ENCODE measurements at places on chromosomes 5 and 9.
A peak's percentile ranks its signal among the peaks of the same experiment; 100 is the strongest.

GRCh38 chr9:33256236-33256635, 8.3 kb downstream of the BAG1 start:
- no peak for DNase-seq

- peak; percentile 70 for DNase-seq
Measured at GRCh38 chr9:92191801-92192200, 76.6 kb upstream of the SPTLC1 start.

DNA sequence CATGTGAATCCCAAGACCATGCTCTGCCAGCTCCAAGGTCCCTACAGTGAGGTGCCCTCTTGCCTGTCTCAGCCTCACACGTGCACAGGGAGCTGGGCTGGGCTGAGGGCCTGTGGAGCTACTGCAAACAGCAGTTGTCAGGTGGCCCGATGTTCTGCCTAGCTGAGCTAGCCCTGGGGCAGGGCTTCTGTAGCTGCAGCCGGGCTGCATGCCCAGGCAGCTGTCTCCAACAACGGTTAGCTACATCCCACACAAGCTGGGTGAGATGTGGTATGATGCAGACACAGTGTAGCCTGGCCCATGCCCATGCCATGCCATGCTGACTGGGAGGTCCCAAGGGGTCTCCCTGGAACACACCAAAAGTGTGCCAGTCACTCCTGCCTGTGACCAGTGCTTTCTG, 62.0 kb downstream of the MACROH2A1 start:
- DNase-seq = no peak

GRCh38 chr5:66945389-66946349, 250.9 kb downstream of the CD180 start:
- no peak for DNase-seq

DNA sequence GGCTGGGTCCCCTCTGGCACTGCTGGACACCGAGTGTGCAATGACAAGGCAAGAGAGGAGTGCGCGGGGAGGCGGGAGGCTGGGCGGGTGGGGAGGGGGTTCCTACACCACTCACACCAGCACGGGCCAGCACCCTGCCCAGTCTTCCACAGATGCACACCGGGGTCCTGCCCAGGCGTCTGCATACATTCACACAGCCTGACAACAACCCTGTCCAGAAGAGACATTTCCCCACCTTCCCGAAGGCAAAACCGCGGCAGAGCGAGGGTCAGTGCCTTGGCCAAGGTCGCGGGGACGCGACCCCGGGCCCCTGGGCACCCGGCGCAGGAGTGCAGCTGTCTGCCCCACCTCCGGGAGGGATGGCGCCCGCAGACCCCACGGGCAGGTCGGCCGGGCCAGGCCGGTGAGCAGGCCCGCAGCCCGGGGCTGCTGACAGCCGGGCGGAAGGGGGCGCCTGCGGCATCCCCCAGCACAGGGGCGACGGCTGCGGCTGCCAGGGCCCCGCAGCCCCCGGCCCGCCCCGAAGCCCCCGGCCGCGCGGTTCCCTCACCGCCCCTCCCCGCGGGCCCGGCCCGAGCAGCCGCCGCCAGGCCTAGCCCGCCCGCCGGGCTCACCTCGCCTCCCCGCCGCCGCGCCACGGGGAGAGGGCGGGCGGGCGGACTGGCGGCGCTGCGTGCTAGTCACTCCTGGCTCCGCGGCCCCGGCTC, 496 bp downstream of the MAPK9 start:
- peak; percentile 32 for DNase-seq

DNA sequence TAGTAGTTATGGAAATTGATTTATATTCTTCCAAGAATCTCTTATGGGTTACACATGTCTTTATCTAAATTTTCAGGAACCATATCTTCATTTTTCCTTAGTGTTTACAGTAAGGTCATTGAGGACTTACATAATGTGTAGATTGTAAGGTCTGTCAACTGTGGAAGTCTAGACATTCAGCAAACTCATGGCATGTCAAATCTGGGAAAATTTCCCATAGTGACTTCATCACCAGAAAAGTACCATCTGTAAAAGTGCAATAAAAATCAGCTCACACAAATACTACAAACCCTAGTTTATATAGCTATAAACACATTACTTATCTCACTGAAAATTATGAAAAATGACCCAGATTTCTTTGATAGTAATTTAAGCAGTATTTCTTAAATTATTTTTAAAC, 419.4 kb downstream of the MTRR start:
- no peak for DNase-seq

GRCh38 chr5:37494756-37495155, 115.6 kb downstream of the WDR70 start:
- peak; percentile 55 for DNase-seq

DNA sequence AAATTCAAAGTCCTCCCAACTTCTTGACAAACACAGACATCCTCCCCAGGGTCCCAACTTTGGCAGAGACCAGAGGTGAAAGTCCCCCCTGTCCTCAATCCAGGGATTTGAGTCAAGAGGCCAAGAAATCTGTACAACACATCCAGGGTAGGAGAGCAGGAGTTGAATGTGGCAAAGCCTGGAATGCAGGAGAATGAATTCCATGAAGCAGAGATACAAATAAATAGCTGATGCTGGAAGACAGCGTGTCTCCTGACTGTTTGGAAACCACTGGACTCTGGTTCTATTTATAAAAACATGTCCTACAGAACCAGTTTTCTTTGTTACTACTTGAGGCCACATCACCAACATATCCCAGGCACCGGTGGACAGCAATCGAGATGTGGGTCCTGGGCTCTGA, 43.7 kb upstream of the SLIT3 start:
- peak; percentile 69 for DNase-seq

- DNase-seq = no peak
Measured at GRCh38 chr9:33129251-33129885, 37.8 kb downstream of the B4GALT1 start.

- no peak for DNase-seq
Measured at GRCh38 chr5:159910207-159910842, 6.0 kb upstream of the ADRA1B start.

- peak; percentile 7 for DNase-seq
Measured at GRCh38 chr5:79416499-79416898, 97.4 kb downstream of the HOMER1 start.

DNA sequence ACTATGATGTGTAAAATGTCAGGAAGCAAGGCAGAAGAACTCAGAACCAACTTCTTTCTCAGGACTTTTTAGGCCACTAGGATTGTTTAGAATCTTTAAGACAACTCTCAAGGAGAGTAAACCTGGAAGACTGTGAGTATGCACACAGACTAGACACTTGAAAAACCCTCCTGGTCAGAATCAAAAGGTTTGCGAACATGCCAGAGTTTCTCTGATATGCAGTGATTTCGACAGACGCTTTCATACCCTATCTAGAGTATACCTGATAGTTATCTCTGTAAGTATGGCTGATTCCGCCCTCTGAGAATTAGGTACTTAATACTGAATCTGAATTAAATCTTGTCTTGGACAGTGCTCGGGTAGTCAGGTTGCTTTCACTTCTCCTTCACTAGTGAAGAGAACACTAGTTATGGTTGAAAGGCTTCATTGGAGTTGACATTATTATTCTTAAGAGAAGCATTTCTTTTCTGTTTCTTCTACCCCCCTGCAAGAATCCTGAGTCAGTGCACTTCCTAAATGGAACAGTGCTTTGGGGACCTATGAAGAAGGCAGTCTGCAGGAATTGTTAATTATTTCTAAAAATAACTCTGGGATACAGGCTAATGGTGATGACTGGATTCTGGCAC, 158.1 kb downstream of the HACD4 start:
- peak; percentile 93 for DNase-seq

DNA sequence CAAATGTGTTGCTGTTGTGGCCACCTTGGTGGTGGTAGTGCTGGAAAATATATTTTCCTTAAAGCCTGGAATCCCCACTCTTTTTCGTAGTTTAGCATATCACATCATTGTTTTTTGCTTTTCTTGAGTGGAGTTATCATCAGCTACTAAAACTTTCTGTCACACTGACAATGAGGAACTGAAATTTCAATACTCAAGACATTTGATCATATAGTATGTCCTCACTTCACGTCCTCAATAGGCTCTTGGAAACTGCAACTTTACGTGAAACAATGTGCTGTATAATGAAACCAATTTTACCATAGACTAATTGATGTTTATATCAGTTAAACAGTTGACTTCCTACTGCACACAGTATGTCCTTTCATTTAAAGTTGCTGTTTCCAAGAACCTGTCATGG, 265.8 kb downstream of the ADGRV1 start:
- DNase-seq = no peak

- DNase-seq = peak; percentile 29
Measured at GRCh38 chr9:118059484-118060278, 355.5 kb downstream of the TLR4 start.

DNA sequence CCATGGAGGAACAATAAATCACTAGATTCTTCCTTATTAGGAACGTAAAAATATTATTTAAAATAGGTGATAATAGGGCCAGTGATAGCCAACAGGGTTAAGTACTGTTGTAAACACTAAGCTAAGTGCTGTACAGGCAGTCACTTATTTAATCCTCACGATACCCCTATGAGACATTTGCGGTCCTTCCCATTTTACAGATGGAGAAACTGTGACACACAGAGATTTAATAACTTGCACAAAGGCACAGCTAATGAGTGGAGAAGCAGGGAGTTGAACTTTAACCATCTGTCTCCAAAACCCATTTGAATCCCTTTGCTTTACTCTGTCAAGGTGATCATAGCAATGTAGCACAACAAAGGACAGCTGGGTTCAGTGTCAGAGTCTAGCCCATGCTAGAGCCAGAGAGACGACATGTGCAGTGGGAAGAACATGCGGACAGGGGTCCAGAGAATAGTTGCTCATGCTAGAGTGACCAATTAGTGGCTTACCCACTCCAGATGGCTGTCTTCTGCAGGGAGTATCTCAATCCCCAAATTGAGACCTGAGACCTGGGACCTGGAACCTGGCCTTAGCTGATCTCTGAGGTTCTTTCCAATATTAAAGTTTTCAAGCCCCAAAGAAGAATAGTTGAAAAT, 28.9 kb downstream of the STXBP1 start:
- DNase-seq = no peak

DNA sequence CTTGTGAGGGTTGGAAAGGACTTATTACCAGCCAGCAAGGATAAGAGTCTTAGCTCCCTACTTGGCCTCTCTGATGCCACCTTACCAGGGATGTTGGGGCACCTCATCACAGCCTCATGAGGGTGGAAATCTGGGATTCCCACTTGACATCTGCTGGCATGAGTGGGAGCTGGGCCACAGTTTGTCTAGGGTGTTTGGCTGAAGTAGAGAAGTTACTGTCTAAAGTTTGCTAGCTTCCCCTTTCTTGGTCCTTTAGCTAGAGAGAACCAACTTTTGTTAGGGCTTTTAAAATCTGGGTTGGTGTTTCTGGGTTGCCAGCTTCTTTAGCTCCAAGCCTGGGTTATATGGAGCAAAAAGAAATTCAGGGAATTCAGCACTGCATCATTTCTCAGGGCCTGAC, 57.5 kb upstream of the GNA14 start:
- DNase-seq = no peak

DNA sequence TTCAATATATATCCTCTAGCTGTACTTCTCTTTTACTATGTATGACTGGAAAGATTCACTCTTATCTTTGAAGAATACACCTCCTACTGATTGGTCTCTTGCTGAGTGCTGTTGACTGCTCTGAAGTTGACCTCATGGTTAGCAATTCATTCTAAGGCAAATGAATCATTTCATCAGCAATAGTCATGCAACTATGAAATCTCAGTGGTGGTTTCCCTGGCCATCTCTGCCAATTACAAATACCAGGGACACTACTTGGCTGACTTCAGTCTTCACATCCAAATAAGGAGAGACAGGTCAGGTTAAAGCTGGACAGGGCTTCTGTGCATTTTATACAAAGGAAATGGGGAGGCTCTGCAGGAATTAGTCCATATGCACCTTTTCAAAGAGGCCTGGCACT, 333.5 kb upstream of the ACTBL2 start:
- peak; percentile 98 for DNase-seq

GRCh38 chr5:169702693-169703481, 65.8 kb downstream of the DOCK2 start:
- DNase-seq = peak; percentile 14

DNA sequence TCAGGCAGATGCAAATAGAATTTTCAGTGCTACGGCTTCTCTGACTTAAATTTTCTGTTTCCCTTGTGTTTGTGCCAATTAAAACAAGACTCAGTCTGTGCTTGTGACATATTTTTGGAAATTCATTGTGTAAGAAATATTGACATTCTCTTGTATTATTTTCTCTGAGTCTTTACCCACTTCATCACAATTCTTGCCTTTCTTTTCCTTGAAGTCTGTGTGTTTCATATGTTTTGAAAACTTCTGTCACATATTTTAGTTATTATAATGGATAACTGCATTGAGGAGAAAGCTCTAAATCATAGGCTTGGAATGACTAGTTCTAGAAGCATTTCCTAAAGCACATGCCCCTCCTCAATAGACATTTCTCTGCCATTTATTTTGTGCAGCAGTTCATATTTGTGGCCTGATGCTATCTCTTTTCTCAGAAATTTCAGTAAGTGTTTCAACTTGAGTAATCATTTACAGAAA, 206.6 kb downstream of the PALM2AKAP2 start:
- DNase-seq = peak; percentile 97

DNA sequence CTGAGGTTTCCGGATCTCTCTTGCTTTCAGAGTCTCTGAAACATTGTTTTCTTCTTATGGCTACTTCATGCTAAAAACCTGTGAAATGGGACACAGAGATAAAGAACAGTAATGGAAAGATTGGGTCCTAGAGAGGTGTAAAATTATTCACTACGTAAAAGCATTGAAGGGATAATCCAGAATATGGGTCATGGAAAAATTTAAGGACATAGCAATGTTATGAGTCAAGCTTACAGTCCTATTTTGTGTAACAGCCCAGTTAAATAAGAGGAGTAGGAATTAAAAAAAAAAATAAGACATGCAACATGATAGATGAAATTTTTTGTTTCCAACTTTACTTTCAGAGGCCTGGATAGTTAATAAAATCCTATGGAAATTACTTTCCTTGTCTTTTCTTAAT, 61.9 kb upstream of the ELL2 start:
- DNase-seq = peak; percentile 84

GRCh38 chr5:7754490-7754889, 96.4 kb downstream of the CFAP90 start:
- no peak for DNase-seq

- DNase-seq = peak; percentile 80
Measured at GRCh38 chr9:114225561-114226212, 70.3 kb downstream of the COL27A1 start.

- no peak for DNase-seq
Measured at GRCh38 chr5:75152860-75153259, 83.8 kb downstream of the ANKRD31 start.

DNA sequence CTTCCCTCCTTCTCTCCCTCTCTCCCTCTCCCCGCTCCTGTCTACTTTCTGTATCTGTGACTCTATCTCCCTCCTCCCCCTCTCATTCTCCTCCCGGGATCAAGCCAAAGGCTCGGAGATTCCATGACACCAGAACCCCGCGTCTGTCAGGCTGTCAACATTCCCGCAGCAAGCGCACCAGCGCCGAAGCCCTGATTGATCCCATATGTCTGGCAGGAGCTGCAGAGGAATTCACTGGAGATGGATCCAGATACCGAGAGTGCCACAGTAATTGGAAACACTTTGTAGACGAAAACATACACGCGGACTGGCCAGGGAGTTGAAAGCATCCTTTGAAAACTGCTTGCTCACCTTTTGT, 300 bp upstream of the SVEP1 start:
- DNase-seq = peak; percentile 90
